AML-193 (cell line): ENCODE measurements at places on chromosomes 13 and 19.

DNA sequence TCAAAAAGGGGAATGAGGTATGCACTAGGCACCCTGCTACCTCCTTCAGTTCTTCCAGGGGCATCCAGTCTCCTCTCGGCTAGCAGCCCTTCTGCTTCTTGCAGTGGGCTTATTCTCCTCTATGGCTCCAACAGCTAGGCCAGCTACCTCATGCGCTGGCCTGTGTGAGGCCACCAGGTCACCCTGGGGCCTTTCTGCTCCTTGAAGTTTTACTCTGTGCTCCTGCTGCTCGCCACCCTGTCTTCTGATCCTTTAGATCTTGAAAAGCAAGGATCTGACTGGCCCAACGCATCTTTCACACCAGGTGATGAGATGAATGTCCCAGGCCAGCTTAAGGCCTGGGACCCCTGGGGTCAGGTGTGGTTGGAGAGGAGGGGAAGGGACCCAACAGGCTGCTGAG is 66.2 kb downstream of the RUBCNL start:
- DNase-seq, result no peak

GRCh38 chr13:44870456-44870929 is 118.8 kb downstream of the NUFIP1 start:
- no peak for DNase-seq

GRCh38 chr13:34752283-34752960 is 189.6 kb upstream of the NBEA start:
- no peak for DNase-seq

- no peak for DNase-seq
These were observed 50.2 kb downstream of the PEPD start for GRCh38 chr19:33471111-33471996.

GRCh38 chr19:22517496-22518411 is 95.6 kb upstream of the ZNF98 start:
- DNase-seq, result no peak

DNA sequence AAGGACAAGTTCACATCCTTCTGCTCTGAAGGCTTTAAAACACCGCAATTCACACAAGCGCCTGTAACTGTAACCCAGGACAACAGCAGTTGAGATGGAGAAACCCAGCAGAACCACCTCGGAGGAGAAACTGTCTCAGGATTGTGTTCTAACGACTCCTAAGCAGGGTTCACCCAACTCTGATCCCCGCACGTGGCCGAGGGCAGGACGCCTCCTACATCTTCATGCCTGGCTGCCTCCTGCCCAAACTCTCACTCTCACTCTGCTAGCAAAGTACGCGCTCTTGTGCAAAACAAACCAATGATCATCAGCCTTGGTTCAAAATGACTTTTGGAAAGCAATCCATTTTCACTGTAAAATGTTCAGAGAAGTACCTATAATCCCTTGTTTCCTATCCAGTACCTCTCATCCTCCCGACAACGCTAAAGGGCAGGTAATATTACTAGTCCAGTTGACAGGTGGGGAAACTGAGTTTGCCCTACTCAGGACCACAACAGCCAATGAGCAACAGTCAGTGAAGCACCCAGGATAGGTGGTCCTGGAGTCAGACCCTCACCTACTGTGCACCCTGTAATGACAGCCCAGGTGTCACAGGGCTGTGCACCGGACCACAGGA is 25.6 kb downstream of the EPS15L1 start:
- DNase-seq, result no peak

DNA sequence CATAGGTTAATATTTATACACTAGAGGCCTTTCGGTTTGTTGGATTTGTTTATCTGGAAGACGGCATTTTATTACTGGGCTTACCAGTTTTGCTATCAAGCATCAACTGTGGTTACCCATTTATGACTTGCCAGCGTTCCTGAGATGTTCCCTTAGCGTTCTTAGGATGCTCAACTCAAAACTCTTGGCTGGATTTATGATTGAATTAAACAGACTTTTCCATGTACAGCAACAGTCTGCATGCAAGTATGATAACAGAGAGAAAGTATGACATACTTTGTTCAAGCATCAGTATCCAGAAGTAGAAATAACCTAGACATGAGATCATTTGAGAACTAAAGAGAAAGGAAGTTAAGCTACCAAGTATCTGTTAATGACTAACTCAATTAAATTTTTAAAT is 29.9 kb upstream of the RNF113B start:
- no peak for DNase-seq

GRCh38 chr19:3269916-3270671 is 45.6 kb downstream of the CELF5 start:
- DNase-seq, result no peak

- DNase-seq, result no peak
These were observed 14.4 kb downstream of the LIG4 start for GRCh38 chr13:108200781-108201398.

- peak; percentile 95 for DNase-seq
These were observed 44.4 kb downstream of the ELF1 start for GRCh38 chr13:40974460-40975407.

- no peak for DNase-seq
These were observed 1.0 kb upstream of the KRI1 start for GRCh38 chr19:10566658-10567410.

DNA sequence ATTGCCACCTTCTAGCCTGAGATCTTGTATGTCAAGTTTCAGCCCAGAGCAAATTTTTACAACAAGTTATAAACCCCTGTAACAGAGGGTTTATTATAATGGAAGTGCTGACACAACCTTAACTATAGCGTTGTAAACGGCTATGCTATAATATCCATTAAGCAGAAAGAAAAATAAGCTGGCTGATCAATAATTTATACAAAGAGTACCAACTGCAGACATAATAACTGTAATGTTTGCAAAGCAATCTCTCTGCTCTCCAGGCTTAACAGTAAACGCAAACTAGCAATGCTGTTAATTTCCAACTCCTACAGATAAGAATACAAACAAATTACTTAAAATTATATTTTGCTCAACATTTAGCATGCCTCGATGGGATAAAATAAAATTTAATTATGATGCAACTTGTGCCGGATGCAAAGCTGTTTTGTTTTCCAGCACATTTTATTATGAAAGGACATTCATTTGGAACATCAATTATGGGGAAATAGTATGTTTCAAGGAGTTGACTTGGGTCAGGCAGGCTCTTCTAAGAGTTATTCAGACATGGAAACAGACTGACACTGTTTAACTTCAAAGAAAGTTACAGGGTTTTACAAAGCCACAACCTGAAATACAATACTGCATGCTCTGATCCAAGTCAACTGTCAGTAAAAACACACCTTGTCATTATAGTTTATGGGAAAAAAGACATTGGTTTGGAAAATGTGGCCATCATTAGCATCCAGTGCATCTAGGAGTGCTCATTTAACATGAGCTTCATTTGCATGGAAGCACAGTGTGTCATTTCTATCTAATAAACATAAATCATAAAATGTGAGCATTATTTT is 6.6 kb upstream of the DACH1 start:
- no peak for DNase-seq

DNA sequence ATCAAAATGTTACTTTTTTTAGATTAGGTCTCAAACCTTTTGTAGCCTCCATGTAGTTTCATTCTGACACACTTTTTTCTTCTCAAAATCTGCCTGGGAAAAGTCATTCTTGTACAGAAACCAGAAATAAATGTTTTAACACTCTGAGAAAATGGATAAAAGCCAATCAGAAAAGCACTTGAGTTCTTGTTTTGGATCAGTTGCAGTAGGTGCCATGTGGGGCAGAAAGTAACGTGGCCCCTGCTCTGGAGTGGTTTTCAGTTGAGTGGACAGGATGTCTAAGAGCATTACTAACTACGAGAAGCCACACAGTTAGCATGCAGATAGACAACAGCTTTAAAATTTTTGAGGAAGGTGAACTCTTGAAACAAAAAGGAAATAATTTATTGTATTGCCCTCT is 19.1 kb downstream of the GPR183 start:
- no peak for DNase-seq
